HepG2 (cell line): ENCODE measurements at places on chromosomes 12 and 14.

- H3K36me3 ChIP-seq = no peaks in the 10 kb centered on the region
- H3K4me3 ChIP-seq = no peak overlapping the region
- H3K27ac ChIP-seq = no peak overlapping the region
- H3K4me1 ChIP-seq = no peaks in the 10 kb centered on the region
- no peak for DNase-seq
- no peaks in the 10 kb centered on the region for H3K27me3 ChIP-seq
Measured at GRCh38 chr12:115140981-115141655, 457.1 kb upstream of the TBX3 start.

- peaks cover 7% of the 10 kb centered on the region; the same call in 1 of the 3 replicates for H3K36me3 ChIP-seq
- H3K27ac ChIP-seq = no peak overlapping the region
- peaks cover 24% of the 10 kb centered on the region for H3K4me1 ChIP-seq
- no peak overlapping the region for H3K4me3 ChIP-seq
Measured at GRCh38 chr12:77062846-77063461, 2.4 kb downstream of the E2F7 start.

DNA sequence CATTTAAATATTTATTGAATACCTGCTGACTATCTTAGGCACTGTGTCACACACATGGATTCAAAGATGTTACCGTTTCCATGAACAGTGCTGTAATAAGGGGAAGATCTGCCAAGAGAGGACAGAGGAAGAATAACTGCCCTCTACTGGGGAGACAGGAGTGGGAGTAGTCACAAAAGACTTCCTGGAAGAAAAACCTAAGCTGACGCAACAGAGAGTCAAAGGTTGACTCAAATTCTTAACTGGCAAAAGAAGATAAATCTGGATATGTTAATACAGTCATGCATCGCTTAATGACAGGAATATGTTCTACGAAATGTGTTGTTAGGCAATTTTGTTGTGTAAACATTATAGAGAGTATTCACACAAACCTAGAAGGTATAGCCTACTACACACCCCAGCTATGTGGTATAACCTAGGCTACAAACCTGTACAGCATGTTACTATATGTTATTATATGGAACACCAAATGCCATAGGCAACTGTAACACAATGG lies 51.5 kb downstream of the DCAF5 start:
- no peak for DNase-seq
- H3K36me3 ChIP-seq = peaks cover 3% of the 10 kb centered on the region
- H3K4me1 ChIP-seq = peaks cover 7% of the 10 kb centered on the region; the same call in 1 of the 2 replicates
- H3K4me3 ChIP-seq = no peak overlapping the region
- no peaks in the 10 kb centered on the region for H3K27me3 ChIP-seq
- H3K27ac ChIP-seq = no peak overlapping the region

DNA sequence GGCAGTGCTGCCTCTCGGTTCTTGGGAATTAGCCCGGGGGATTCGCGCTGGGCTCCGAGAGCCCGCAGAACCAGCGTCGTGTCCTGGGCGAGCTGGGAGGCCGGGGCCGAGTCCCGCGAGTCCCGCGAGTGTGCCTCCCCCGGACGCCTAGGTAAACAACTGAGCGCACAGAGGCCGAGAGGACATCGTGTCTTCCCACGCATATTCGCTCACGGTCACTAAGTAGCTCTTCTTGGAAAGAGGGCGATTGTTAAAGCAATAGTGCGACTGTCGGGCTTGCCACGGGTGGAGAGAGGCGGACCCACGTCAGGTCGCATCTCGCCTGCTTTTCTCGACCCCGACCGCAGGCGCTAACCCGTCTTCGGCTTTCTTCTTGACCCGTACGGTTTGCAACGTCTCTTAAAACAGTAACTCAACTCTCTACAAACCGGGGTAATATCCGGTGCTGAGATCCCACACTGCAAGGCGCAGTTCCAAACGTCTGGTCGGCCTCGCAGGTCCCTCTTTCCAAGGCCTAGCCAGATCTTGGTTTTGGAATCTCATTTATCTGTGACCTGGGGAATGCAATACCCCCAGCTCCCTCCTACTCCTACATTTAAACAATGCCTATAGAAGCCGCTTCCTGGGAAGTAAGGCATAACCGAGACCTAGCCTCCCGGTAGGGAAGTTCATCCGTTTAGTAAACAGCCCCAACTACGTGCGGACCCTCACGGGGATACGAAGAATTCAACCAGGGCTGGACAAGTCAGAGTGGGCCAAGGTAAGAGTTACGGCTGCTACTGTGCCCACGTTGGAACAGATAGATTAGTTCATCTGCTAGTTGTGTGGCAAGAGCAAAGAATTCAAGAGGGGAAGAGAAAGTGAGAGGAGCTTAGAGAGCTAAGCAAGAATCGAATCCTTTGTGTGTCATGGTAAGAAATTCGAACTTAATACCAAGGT lies 736 bp upstream of the PHLDA1 start:
- DNase-seq = peak; percentile 70
- peak overlapping the region; percentile 97 for H3K4me3 ChIP-seq
- H3K27ac ChIP-seq = peak overlapping the region; percentile 95
- peaks cover 50% of the 10 kb centered on the region for H3K4me1 ChIP-seq
- H3K36me3 ChIP-seq = no peaks in the 10 kb centered on the region; the same call in 1 of the 3 replicates
- H3K27me3 ChIP-seq = no peaks in the 10 kb centered on the region

GRCh38 chr12:61291647-61292046 lies 968.6 kb upstream of the USP15 start:
- H3K27me3 ChIP-seq = no peaks in the 10 kb centered on the region
- no peak overlapping the region for H3K4me3 ChIP-seq
- H3K4me1 ChIP-seq = no peaks in the 10 kb centered on the region
- no peaks in the 10 kb centered on the region for H3K36me3 ChIP-seq
- no peak for DNase-seq
